ENCODE measurements at places on chromosomes 7 and 10.

- DNase-seq: no peak
Observed at GRCh38 chr10:47183704-47184041, 116.3 kb upstream of the GDF10 start.

DNA sequence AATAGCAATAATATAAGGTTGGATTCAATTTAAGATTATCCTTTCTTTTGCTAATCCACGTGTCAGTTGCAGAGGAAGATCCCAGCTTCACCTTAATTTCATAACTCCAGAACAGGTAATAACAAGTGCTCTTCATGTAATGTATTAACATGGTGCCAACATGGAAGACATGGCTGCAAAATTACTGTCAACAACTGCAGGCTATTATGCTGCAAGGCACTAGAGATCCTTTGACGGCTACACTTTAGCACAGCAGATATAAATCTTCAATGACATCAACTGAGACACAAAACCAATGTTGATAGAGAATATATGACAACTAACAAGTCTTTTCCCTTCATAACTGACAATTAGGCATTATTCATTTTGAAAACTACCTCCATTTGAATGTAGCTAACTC lies 96.1 kb downstream of the RNF133 start:
- DNase-seq: no peak

- DNase-seq: no peak
Observed at GRCh38 chr7:33055158-33055557, 7.4 kb downstream of the NT5C3A start.

- DNase-seq: no peak
Observed at GRCh38 chr7:130009848-130010688, 41.1 kb downstream of the ZC3HC1 start.

DNA sequence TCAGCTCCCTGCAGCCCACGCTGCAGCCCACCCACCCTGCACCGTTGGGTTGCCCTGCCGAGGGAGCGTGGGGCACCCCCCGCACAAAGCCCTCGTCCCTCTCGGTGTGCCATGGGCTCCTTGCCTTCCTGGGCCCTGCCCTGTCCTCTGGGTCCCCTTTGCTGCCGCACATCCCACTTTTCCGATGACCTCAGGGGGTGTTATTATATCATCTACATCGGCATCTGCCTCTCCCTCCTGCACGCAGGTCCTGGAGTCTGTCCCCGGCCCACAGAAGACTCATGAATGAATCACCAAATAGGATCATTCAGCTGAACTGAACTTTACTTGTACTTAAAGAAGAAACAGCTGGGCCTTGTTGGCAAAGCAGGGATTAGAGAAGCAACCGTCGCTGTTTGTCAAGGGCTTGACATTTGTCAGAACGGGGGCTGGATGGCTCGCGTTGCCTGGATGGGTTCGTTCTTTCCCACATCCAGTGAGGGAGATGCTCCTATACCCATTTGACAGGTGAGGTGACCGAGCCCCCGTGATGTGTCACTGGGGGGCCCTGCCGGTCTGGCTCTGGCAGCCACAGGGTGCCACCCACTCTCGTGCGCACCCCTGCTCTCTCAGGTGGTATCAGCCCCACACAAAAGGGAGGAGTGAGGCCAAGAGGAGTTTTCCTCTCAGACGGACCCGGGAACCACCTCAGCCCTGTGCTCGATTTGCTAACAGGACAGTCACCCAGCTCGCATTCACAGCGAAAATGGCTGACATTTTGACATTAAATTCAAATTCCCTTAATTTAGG lies 58.6 kb upstream of the EBF3 start:
- no peak for DNase-seq

DNA sequence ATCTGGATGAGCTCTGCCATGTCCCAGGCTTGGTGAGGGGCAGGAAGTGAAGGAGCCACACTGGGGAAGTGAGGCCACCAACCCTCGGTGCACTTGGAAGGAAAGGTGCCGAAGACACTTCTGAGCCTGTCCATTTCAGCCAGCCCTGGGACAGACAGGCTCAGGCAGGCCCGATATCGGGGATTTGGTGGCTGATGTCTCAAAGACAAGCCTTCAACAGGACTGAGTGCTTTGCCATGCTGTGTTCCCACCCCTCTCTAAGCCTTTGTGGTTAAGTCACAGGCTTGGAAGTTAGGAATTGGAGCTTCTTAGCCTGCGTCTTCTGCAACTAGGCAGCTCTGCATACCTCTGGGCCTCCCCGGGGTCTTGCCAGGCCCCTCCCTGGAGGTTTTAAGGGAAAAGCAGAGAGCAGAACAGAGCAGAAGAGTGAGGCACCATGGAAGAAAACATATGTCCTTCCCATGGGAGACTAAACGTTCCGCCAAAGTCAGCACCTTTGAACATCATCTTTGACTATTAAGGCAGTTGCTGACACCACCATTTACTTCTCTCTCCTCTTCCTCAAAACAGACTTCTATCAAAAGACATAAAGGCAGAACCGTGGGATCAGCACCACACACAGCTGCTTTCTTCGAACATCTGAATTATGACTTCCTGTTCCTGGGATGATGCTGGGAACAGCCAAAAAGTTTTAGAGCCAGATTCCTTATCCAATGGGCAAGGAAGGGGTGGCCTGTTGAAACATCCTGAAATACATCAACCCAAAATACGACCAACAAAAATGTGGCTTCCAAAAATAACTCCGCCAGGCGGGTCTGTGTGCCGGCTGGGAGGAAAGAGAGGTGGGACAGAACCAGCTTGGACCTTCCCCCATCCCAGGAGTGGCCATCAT lies 71.8 kb downstream of the AFAP1L2 start:
- DNase-seq: no peak

GRCh38 chr7:99679032-99679399 lies 780 bp downstream of the CYP3A5 start:
- no peak for DNase-seq

- no peak for DNase-seq
Observed at GRCh38 chr7:43618073-43618472, 35.2 kb downstream of the STK17A start.
